ENCODE measurements at places on chromosomes 3 and 15. TPM values are rescaled to one million over a fixed set of nuclear protein-coding genes. Genes with fewer than 3 reads are reported as not detected.

- DNase-seq, result no peak
Observed at GRCh38 chr15:49737127-49737526, 116.3 kb downstream of the DTWD1 start.

DNA sequence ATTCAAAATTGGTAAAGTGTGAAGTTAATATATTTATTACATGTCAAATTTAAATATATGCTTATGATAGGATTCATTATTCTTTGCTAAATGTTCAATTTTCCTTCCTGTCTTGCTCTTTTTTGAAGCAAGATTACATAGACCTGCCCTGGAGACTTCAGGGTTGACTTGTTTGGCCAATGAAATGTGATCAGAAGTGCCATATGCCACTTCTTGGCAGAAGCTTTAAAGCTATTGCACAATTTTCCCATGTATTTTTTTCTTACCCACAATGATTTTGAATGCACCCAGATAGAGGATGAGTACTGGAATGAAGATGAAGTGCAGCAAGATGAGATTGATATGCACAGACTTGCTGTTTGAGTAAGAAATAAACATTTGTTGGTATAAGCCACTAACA lies 406.3 kb upstream of the BCHE start:
- DNase-seq, result no peak

- no peak for DNase-seq
Observed at GRCh38 chr3:72615182-72615581, 233.1 kb downstream of the SHQ1 start.

GRCh38 chr15:64596701-64597476 lies 136.5 kb downstream of the ZNF609 start:
- DNase-seq, result no peak

GRCh38 chr15:73956743-73957135 lies 30.5 kb downstream of the LOXL1 start:
- DNase-seq, result no peak

DNA sequence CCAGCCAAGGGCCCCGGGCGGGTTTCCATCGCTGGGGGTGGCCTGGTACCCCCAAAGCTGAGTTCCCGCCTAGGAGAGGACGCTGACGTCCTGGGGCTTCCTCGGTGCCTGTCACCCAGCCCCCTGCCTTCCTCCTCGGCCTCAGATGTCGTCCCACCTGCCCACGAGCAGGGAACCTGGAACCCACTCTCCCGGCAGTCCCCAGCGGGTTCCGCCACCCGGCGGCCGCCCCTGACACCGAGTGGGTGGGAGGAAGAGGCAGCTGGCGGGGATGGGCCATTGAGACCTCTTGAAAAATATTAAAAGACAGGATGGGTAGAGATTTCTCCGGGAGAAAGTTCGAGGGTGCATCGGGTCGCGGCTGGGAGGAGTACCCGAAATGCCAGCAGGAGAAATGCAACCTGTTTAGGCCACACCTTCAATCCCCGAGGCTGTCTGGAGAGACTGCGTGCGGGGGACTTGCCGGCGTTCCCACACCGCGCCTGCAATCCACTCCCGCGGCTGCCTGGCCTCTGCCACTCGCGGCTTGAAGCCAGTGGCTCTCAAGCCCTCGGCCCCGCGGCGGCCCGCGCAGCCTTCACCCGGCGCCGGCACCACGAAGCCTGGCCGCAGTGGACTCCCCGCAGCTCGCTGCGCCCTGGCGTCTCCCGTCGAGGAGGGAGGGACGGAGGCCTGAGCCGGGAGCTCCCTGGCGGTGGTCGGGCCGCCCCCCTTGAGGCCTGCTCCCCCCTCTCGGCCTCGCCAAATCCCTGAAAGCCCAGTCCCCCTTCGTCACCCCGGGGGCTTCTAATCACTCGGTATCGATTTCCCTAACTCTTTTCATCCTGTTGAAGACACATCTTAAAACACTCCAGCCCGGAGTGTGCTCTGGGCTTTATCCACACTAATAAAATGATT lies 8.6 kb upstream of the NR2F2 start:
- no peak for DNase-seq

GRCh38 chr3:78872195-78872594 lies 895.6 kb downstream of the ROBO1 start:
- DNase-seq, result no peak

- DNase-seq, result no peak
Observed at GRCh38 chr3:160280836-160281235, 55.6 kb downstream of the C3orf80 start.

DNA sequence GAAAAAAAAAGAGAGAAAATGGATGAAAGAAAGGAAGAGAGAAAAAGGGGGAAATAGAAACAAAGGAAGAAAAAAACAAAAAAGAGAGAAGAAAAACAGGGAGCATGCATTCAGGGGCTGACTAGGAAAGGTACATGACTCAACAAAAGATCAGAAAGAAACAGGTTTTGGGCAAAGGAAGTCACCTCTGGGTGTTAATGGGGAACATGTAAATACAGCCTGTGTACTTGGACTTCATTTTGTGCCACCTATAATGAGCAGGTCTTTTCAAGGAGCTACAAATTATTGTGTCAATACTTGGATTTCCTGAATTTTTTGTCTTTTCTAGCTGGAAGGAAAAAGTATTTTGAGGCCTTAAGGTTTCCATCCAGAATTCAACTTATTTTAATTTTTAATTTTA lies 53.4 kb upstream of the CCDC50 start:
- no peak for DNase-seq

- no peak for DNase-seq
Observed at GRCh38 chr15:64459066-64459781, 1.2 kb upstream of the ZNF609 start.

GRCh38 chr3:105255350-105255749 lies 111.4 kb upstream of the ALCAM start:
- DNase-seq, result no peak

DNA sequence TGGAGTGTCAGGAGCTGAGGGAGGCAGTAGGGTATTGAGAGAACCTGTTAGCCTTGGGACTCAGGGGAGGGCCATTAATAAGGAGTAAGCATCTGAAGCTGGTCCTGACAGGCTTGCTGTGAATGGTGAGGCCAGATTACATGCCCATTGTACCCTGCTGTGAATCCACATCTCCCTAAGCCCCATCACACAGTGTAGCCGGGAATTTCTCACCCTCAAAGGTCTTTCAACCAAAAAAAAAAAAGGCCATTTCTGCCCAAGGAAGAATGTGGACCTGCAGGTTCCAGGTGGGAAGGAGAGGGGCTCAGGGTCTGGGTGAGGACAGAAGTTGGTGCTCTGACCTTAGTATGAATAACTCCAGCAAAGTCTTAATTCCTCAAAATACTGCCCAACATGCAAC lies 37.2 kb downstream of the MAGEF1 start:
- DNase-seq, result no peak

- DNase-seq, result no peak
Observed at GRCh38 chr3:139112230-139112558, 67.5 kb upstream of the PRR23C start.

DNA sequence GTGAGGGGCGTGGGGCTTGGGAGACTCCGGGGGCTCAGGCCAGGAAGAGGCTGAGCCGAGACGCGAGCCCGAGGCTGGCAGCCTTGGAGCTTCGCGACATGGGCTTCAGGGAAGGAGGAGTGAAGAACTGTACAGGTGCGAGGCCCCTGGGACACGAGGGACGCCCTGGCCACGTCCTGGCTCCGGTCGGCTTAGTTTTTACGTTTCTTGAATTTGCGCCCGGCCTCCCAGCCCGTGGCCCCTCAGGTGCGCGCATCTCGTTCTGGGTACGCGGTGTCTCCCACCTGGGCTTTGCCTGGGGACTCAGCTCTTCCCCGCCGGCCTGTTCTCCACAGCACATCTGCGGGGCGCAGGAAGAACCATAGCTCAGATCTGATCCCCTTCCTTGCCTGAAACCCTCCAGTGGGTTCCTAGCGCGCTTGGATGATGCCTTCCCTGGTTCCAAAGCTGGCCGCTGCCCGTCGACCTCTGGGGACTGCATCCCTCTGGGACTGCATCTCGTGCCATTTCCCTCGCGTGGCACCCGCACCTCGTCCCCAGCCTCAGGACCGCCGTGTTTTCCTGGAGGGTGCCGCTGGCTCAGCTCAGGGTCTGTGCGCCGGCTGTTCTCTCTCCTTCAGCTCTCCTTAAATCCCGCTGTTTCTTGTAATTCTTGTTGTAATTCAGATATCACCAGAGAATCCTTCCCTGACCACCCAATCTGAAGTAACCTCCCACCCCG lies 614 bp downstream of the CHCHD6 start:
- DNase-seq, result no peak

DNA sequence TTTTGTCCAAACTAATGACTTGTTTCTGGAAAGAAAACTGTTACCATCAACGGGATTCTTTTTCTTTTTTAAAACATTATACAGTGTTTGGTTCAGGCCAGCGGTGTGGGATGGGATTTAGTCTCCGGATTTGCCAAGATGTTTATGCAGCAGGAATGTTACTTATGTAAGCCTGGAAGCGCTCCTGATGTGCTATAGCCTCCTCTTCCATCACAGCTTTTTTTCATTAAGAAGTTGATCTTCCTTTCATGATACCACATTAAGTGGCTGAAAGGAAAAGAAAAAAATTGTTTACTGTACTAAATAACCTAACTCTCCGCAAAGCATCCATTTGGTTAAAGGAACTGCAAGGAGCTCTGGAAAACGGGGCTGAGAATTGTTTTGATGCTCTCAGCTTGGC lies 120.5 kb upstream of the ALDH1A3 start:
- no peak for DNase-seq

ST3GAL6 gene
- total RNA-seq, result 16.9 TPM

HHLA2 gene
- total RNA-seq, result not detected

UNC13C gene
- total RNA-seq, result 4.2 TPM

SI gene
- not detected for total RNA-seq

FAM107A gene
- total RNA-seq, result 63.6 TPM

Data from thoracic aorta (tissue), 2 donors.